HEK293T (cell line): ENCODE measurements at places on chromosomes 7 and 10.

GRCh38 chr7:114901771-114902170, 20.1 kb upstream of the MDFIC start:
- no peak for DNase-seq

DNA sequence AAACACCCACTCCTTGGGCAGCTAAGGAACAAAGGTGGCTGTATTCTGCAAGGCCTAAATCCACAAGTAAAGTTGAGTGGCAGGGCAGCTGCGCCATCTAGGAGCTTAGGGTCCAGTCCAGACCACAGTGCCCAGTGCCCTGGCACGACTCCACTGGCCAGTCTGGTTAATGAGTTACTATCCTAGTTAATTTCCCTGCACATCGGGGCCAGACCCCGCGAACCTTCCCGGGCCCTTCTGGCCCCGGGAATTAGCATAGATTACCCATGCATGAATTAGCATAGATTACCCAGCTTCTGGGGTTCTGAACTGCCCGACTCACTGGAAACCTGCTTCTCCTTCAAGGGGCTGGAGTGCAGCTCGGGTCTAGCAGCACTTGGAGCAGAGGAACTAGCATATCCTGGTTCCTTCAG, 3.2 kb upstream of the EMX2 start:
- no peak for DNase-seq

DNA sequence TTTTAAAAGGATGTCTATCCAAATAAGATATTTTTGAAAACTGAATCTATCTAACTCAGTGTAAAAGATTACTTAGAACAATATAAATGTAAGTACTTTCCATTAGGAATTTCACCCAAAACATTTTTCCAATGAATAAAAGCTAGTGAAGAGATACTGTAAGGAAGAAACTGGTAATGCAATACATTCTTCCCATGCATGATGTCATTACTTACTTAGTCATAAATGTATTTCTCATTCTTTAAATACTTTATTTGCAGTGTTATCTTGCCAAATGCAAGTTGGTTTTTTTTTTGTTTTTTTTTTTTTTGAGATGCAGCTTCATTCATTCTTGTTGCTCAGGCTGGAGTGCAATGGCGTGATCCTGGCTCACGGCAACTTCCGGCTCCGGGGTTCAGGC, 265.6 kb downstream of the PHF14 start:
- DNase-seq, result no peak

GRCh38 chr10:71434760-71435394, 38.2 kb downstream of the CDH23 start:
- no peak for DNase-seq

DNA sequence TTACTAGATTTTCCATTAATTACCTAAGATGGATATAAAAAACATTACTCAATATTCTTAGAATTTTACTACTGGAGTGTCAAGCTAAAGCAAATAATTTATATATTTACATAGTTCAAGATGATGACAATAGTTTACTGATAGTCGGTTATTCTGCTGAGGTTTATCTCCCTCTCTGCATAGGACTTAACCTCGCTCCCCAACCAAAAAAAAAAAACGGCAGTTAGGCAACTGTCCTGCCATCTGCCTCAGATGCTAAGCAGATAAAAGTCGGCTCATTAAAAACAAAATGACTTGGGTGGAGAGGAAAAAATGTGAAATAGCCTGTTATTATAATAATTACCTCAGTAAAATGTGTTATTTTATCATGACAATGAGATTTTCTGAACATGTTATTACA, 14.0 kb upstream of the ITGB8 start:
- no peak for DNase-seq

- no peak for DNase-seq
These were observed 38.4 kb downstream of the SLC39A12 start for GRCh38 chr10:17989908-17990767.

DNA sequence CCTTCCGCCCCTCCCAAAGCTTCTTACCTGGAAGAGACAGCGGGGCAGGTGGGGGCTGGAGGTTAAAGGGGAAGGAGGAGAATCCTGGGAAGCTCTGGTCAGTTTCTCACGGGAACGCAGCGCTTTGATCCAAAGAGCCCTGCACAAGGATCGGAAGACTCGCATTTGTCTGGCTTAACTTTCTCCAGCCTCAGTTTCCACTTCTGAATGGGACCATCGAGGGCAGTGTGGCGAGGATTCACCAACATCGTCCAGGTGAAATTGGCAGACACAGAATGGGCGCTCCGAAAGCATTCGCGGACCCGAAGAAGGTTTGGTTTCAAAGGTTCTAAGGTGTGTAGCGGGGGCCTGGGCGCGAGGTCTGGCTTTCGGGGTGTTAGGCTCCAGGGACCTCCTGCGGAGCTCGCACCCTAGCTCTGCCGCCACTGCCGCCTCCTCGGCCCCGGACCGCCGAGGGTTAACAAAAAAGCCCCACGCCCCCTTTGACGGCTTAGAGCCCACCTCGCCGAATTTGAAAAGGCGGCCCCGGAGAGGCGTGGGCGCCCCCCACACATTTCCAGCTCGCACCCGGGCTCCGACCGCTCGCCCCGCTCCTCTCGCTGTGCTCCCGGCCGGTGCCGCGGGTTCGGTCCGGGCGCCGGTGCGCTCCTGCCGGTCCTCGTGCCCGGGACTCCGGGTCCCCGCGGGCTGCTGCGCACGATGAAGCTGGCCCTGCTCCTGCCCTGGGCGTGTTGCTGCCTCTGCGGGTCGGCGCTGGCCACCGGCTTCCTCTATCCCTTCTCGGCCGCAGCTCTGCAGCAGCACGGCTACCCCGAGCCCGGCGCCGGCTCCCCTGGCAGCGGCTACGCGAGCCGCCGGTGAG, at the start of gene COL26A1:
Gene COL26A1, plus strand, starts transcription at position 542 of the 862 bp plus-strand sequence. Its CDS starts 158 bp downstream, at position 700.
- DNase-seq, result peak; percentile 58

DNA sequence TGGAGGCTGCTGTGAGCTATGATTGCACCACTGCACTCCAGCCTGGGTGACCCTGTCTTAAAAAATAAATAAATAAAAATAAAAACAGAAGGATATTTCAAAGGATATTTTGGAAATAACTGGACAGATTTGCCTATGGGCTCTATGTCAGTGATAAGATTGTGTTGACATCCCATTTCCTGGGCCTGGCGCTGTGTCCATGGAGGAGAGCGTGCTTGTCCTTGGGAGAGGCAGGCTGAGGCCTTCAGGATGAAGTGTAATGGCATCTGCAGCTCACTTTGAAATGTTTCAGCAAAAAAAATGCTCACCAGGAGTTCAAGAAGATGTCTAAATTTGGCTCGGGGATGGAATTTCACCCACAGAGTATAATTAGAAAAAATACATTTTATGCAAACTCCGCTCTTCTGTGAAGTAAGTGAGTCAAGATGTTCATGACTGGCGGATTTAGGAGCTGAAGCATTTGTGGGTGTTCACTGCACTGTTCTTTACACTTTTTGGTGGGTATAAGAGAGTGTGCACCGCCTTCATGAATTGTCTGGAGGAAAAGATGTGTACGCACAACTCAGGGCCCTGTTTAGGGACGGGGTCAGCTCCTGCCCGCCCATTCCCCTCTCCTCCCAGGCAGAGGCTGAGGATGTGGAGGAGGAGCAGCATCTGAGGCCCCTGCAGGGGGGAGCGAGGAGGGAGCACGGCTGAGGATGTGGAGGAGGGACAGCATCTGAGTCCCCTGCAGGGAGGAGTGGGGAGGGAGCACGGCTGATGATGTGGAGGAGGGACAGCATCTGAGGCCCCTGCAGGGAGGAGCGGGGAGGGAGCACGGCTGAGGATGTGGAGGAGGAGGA, 18.5 kb upstream of the FOXL3 start:
- DNase-seq, result no peak

DNA sequence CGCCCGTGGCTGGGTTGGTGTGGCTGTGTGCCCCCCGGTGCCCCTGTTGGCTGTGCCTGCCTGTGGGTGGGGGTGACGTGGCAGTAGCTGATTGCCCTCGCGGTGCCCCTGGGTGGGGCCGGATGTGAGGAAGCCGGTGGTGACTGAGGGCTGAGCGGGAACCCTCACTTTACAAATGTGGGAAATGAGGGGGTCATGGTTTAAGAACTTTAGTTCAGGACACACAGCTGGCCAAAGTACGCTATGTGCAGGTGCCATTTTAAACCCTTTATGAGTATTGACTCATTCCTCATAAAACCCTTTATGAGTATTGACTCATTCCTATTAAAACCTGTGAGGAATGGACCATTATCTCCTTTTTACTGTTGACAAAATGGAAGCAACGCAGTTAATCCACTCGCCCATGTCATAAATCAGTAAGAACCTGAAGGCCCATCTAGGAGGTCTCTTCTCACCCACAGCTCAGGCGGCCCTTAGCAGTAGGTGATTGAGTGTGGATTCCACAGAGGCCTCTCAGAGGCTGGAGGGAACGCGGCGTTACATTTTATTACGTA, 290.1 kb upstream of the COBL start:
- DNase-seq, result peak; percentile 44

GRCh38 chr10:113788604-113789083, 37.2 kb downstream of the PLEKHS1 start:
- DNase-seq, result no peak
